ENCODE measurements at places on chromosomes 5 and 9. TPM values are rescaled to one million over a fixed set of nuclear protein-coding genes. Genes with fewer than 3 reads are reported as not detected.
A peak's percentile ranks its signal among the peaks of the same experiment; 100 is the strongest.

DNA sequence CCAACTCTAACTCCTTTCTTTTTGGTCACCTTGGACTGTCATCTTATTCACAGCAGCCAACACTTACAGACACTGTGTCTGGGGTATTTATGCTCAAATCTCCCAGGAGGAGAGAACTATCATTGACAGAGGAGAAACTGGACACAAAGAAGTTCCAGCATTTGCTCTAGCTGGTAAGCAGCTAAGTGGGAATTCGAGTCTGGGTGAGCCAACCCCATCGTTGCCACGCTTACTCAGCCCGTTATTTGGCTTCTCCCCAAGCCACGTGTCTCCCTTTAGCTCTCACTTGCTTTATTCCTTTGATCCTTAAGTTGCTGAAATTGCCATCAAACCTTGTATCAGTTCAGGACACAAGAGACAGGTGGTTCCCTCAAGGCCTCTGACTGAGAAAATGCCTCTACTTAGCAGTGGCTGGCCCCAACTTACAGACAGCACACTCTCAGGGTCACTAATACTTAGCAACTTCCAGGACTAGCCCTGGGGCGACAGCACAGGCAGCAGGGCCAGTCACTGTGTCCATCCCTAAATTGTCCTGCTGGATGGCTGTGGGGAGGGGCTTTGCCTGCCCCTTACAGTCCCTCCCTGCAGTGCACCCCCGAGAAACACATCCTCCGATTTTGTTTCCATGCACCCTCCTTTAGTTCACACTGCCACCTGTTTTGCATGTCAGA lies 1.4 kb downstream of the SLC36A2 start:
- no peak for DNase-seq

- DNase-seq = peak; percentile 70
Observed at GRCh38 chr9:95004411-95005277, 278.1 kb downstream of the AOPEP start.

DNA sequence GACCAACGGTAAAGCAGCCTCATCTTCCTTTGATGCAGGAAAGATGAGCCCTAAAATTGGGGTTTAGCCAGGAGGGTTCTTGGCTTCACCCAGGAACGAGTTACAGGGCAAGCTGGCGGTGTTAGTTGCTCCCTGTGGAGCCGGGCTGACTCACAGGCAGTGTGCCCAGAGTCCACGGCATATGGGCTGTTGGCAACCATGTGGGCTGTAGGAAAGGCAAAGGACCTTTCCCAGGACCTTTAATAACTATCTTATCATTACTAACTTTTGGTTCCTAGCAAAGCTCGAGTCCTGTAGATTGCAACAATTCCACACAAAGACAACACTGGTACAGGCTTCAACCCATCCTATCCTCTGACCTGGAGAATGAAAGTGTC lies 29.8 kb upstream of the CLPTM1L start:
- DNase-seq = no peak

DNA sequence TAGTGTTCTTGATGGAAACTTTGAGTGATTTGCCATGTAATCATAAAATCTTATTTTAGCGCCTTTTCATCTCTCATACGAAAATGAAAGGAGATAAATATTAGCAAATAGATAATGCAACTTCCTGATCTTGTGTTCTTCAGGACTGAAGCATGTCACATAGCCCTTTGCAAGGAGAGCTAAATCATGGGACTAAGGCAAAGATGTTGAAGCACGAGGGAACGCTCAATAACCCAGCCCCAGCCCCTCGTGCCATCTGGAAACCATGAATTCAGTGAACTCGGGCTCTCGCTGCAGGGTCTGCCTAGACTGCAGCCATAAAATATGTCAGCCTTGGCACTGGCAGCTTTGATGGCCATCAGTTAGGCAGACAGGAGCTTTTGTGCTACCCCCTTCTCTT lies 58.2 kb downstream of the F2RL2 start:
- no peak for DNase-seq

Gene CARTPT
- total RNA-seq = 17.0 TPM

DNA sequence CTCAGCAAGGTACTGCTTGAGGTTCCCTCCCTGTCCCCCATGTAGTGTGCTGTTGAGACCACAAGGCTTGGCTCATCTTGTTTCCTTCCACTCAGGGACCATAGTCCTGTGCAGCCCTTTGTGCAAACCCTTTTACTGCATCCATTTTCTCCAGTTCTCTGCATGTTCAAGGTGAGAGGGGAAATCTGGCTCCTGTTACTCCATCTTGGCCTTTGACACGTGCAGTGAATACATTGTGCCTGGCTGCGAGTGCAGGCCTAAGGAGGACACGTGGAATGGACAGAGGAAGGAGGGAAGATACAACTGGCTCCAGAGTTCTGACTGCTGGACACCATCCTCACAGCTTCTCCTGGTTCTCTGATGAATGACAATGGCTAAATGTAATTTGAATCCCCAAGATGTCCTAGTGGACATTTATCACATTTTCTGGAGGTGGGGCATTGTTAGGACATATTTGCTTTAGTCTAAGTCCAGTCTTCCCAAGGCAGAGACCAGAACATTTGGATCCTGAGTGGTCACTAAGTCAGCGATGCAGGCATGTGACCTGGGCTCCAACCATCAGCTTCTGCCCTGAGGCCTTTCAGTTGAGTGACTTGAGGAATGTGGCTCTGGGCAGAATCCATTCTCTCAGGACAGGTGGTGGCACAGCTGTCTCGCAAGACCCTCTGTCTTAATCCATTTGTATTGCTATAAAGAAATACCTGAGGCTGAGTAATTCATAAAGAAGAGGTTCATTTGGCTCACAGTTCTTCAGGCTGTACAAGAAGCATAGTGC lies 189.0 kb upstream of the DAP start:
- no peak for DNase-seq

DNA sequence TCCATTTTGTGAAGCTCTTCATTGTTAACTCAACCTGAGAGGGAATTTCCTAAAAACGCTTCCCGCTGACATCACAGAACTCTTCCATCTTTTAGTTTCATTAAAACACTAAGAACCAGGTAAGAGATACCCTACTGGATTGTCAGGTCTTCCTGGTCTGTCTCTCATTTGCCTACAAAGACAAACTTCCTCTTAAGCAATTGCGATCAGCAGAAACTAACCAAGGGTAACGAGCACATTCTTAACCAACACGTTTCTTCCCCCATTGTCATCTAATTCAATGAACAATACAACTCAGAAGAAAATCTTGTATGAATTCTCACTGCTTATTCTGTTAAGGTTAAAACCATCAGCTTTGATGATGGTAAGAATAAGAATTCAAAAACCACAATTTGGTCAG lies 6.6 kb downstream of the FBXW11 start:
- no peak for DNase-seq

Gene BAAT
- total RNA-seq = 0.40 TPM

Gene CCNO
- total RNA-seq = 0.20 TPM

GRCh38 chr5:113172231-113172826 lies 195.7 kb downstream of the DCP2 start:
- DNase-seq = no peak

GRCh38 chr5:178455480-178455835 lies 134.7 kb downstream of the COL23A1 start:
- DNase-seq = no peak

Gene GLE1
- total RNA-seq = 27.8 TPM

Gene SARDH
- 7.4 TPM for total RNA-seq

Measured in spinal cord (tissue), 10 donors.